ENCODE measurements at places on chromosomes 7 and 10. TPM values are rescaled to one million over a fixed set of nuclear protein-coding genes. Genes with fewer than 3 reads are reported as not detected.

The LRRC27 gene
- total RNA-seq, result 7.4 TPM

The GPR158 gene
- not detected for total RNA-seq

The SORCS3 gene
- not detected for total RNA-seq

The PRKAR1B gene
- total RNA-seq, result 14.6 TPM

The TBXAS1 gene
- 17.6 TPM for total RNA-seq

The CD36 gene
- total RNA-seq, result 0.15 TPM

The ZNF316 gene
- total RNA-seq, result 11.1 TPM

The CTAGE6 gene
- total RNA-seq, result 0.46 TPM

The GPR26 gene
- not detected for total RNA-seq

The OR6B1 gene
- not detected for total RNA-seq

The GIMAP2 gene
- total RNA-seq, result 44.5 TPM

The NCF1 gene
- not detected for total RNA-seq

The EMX2 gene
- total RNA-seq, result 0.15 TPM

The NUTM2E gene
- under 0.01 TPM for total RNA-seq

The PPP1R3C gene
- total RNA-seq, result 1.9 TPM

The PTPRZ1 gene
- total RNA-seq, result not detected

The TAS2R4 gene
- total RNA-seq, result 0.32 TPM

The PCDH15 gene
- 0.30 TPM for total RNA-seq

The CTAGE8 gene
- total RNA-seq, result 0.15 TPM

The TM9SF3 gene
- 174 TPM for total RNA-seq

The DPYSL4 gene
- 2.3 TPM for total RNA-seq

The ABI1 gene
- total RNA-seq, result 31.9 TPM

The MNX1 gene
- total RNA-seq, result not detected

Data from epithelial cell of umbilical artery (primary cell).